Immature natural killer cell (primary cell): ENCODE measurements at places on chromosomes 6 and 20.

DNA sequence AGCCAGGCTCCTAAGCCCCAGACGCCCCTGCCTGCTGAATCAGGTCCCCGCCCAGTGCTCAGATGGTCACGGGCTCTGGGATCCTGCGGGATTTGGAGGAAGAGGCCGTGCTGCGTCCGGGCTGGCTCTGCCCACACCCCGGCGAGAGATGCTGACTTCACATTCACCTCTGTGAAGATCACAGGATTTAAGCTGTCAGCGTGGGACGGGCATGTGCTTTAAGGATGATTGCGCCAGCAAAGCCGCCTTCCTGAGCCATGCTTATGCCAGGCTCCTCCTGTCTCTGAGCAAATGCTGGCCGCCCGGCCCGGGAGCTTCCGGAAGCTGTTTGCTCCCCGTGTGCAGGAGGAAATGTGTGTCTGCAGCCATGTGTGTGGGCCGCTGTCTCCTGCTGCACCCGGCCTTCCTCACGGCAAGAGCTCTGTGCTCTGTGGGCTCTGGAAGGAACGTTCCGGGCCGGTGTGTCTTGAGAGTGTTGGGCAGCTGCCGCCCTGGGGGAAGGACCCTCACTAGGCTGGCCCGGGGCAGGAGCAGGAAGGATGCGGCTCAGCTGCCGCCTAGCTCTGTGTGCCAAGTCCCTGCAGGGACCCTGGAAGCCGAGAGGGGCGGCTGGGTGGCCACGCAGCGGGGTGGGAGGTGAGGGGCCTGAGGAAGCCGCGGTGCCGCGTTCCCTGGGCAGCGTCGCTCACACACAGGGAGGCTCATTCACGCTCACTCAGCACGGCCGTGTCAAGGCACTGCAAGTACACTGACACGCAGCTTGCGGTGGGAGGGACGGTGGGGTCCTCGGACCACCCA lies 19.0 kb upstream of the BHLHE23 start:
- DNase-seq: no peak

DNA sequence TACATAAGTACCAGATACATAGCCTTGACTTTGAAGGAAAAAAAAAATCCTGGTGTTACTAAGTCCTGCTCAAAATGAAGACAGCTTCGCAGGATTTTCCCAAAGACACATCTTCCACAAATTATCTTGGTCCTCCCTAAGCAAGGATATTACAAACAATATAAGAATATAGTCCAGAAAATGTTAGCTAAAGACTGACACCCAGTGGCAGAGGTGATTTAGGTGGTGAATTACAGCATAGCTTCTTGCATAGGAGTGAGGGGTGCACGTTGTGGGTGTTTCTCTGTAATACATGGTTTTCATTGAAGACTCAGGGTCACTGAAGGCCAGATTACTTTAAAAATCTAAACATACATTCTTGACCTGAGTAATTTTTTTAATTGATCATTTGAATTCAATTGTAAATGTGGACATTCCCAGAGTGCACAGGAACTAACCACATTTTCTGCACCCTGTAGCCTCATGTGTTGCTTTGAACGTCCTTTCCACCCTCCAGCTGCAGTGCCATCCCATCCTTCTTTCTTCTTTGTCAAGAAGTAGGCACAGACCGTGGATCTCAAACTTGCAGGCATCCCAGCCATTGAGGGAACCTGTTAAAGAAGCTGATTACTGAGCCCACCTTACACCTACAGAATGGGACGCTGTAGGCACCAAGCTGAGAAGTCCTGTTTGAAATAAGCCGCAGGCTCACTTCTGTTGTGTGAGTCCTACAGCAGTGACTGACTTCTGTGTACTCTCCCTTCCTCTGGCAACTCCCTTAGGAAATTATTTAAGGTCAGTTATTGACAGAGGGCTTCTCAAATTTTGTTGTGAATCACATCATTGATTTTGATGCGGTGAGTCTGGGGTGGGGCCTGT lies 102.6 kb downstream of the PERP start:
- peak; percentile 33 for DNase-seq

GRCh38 chr6:36924778-36925374 lies 29.7 kb upstream of the PI16 start:
- DNase-seq: no peak

DNA sequence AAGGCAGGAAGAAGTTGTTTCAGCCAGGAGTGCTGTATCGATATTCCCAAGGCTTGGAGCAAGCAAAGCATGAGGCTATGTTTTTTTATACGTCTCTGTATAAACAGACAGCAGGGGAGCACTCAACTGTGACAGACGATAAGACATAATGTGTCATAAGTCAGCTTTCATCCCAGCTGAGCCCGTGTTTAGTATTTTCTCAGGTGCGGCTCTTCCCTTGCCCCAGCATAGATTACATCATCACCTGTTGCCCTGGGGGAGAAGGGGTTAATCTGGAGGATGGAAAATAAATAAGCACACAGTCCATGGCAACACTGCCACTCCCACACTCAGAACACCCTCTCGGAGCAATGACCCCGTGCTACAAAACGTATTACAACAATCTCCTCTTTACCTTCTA lies 22.1 kb upstream of the KCNK5 start:
- no peak for DNase-seq

- peak; percentile 79 for DNase-seq
Measured at GRCh38 chr6:43924222-43924702, 154.3 kb downstream of the VEGFA start.

DNA sequence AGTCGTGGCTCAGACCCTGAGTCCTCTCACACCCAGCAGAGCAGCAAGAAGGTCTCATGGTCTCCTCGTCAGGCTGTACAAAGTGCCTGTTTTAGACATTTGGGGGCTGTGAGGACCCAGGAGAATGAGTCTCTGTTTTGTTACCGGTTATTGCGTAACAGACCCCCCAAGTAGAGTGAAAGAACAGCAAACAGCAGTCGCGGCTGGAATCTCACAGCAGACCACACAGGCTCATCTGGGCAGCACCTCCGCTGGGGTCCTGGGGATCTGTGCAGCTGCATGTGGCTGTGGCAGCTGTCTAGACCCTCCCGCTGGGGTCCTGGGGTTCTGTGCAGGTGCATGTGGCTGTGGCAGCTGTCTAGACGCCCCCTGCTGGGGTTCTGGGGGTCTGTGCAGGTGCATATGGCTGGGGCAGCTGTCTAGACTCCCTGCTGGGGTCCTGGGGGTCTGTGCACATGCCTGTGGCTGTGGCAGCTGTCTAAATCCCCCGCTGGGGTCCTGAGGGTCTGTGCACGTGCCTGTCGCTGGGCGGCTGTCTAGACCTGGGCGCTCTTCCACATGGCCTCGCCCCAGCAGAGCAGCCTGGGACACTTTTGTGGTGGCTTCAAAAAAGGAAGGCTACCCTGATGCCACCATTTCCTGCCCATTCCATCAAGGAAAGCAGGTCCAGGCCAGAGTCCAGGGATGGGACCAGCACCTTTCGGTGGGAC lies 24.7 kb downstream of the ENTPD6 start:
- no peak for DNase-seq

- DNase-seq: no peak
Measured at GRCh38 chr6:41442800-41443501, 103.2 kb upstream of the FOXP4 start.
